Calu3 (cell line): ENCODE measurements at places on chromosomes 2 and 18. TPM values are rescaled to one million over a fixed set of nuclear protein-coding genes. Genes with fewer than 3 reads are reported as not detected.

DNA sequence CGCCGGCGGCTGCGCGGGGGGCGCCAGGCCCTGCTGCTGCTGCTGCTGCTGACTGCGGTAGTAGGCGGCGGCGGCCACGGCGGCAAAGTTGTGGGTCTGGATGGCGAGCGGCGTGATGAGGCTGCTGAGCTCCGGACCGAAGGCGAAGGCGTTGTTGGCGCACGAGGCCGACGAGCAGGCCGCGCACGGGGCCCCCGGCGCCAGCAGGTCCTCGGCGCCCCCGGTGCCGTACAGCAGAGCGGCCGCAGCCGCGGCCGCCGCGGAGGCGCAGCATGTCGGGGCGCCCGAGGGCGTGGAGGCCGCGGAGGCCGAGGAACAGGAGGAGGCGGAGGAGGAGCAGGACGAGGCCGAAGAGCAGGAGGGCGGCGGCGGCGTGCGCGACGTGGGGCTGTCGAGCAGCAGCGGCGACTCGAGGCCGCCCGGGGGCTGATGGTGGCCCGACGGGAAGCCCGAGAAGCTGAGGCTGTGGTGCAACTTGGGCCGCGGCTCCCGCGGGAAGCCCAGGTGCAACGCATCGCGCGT, 1.8 kb downstream of the ZFP36L2 start:
- peak overlapping the region; percentile 84 for H3K27ac ChIP-seq
- H3K4me3 ChIP-seq, result peak overlapping the region; percentile 98
- peaks cover 93% of the 10 kb centered on the region for H3K36me3 ChIP-seq
- no peaks in the 10 kb centered on the region for H3K27me3 ChIP-seq
- peaks cover 42% of the 10 kb centered on the region for H3K4me1 ChIP-seq

SS18 gene
- 86.6 and 89.9 TPM in 2 replicates for total RNA-seq

DNA sequence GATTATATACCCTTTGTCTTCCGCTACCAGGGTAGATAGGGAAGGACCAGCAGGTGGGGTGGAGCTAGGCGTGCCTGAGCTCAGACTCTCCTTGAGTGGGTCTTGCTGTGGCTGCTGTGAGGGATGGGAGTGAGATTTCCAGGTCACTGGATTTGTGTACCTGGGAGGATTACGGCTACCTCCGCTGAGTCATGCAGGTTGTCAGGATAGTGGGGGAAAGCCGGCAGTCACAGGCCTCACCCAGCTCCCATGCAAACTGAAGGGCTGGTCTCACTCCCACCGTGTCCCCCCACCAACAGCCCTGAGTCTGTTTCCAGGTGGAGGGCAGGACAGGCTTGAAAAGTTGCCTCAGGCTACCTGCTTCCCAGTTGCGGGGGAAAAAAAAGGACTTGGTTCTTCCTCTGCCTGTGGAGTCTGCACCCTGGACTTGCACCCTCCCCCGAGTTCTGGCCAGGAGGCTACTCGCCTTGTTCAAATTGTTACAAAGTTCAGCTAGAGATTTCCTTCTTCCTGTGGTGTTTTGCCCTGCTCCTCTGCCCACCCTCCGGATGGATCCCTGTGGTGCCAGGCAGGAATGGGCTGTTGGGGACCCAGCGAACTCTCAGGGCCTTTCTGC, 268.3 kb downstream of the VAPA start:
- peaks cover 9% of the 10 kb centered on the region for H3K4me1 ChIP-seq
- peaks cover 28% of the 10 kb centered on the region for H3K27me3 ChIP-seq
- H3K4me3 ChIP-seq, result no peak overlapping the region
- DNase-seq, result peak; percentile 8

GRCh38 chr2:200609028-200609614, 23.3 kb downstream of the AOX1 start:
- H3K27ac ChIP-seq, result no peak overlapping the region
- H3K36me3 ChIP-seq, result no peaks in the 10 kb centered on the region
- H3K27me3 ChIP-seq, result no peaks in the 10 kb centered on the region
- no peak overlapping the region for H3K4me3 ChIP-seq
- DNase-seq, result no peak

DNA sequence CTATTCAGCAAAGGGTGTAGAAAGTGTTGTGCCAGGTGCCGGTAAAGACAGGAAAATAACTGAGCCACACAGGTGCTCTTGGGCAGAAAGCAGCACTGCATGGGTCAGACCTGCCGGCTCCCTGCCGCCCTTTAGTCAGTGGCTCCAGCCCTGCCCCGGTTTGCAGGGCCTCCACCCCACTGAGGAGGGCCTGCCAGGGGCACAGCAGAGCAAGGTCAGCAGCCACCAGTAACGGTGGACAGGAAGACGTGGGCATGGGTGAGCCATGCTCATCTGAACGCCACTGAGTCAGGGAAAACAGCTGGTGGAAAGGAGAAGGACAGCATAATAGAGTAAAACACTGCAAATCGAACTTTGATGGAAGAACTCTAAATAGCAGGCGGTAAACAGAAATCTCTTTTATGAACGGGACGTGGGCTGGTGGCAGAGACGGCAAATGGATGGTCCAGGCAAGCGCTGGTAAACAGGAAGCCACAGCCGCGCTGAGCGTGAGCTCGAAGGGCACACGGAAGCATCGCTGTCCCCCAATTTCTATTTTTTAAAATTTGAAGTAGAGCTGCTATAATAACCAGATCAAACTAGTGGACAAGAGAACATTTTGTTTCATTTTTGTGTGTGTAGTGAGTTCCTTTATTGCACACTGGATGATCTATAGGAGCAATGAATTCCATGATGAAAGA, 141.8 kb upstream of the ALKAL2 start:
- H3K36me3 ChIP-seq, result no peaks in the 10 kb centered on the region
- no peak for DNase-seq
- H3K4me1 ChIP-seq, result no peaks in the 10 kb centered on the region
- no peak overlapping the region for H3K27ac ChIP-seq
- no peaks in the 10 kb centered on the region for H3K27me3 ChIP-seq

DNA sequence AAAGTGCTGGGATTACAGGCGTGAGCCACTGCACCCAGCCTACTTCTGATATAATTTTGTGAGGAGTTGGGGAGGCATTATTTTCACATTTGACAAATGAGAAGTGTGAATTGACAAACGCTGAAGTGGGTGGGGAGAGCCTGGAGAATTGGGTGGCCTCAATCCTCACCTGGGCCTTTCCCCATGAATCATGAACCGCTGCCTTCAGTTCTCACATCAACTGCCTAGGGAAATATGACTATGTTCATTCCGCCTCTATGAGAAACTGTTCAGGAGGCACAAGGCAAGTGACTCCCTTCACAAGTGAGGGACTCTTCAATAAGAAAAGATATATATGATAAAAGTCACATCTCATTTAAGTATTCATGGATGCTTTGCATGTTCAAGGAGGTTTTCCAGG, 96.6 kb upstream of the RND3 start:
- no peak for DNase-seq
- H3K27me3 ChIP-seq, result no peaks in the 10 kb centered on the region
- no peak overlapping the region for H3K4me3 ChIP-seq
- no peaks in the 10 kb centered on the region for H3K4me1 ChIP-seq
- no peak overlapping the region for H3K27ac ChIP-seq

DNA sequence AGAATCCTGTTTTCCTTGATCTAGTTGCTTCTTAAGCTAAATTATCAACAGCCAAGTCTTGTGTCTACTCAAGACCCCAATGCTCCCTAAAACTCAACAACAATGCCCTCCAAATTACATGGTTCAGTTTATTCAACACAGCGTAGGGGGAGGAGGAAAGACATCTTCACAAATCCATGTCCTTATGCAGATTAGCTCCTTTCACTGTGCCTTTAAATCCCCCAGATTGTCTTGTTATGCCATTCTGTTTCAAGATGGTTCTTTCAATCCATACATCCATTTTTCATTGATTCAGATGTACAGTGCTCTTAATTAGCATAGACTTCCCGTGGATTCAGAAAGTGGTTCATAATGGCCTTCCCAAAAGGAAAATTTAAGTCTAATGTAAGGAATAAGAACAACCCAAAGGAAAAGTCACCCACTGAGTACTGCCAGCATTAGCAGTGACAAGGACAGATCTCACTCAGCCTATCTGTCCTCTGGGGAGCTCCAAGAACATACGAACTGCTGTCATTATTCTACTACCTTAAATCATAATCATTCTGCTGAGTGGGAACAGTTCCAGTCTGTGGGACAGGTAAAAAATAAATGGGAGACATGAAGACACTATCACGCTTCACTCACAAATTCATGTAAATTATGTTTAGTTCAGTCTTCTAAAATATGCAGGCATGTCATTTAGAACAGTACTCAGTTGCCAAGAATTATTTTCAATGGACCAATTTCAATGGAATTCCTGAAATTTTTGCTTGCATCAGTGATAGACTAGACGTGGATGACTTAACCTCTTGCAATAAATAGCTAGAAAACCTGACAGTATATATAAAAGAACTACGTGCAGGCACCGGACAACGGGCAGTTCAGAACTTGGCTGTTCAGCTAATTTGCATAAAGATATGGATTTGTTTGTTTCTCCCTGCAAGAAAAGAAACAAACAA, 58.9 kb upstream of the RNU4ATAC start:
- H3K4me1 ChIP-seq, result peaks cover 18% of the 10 kb centered on the region
- H3K27ac ChIP-seq, result no peak overlapping the region
- H3K36me3 ChIP-seq, result peaks cover 30% of the 10 kb centered on the region
- no peak for DNase-seq
- H3K27me3 ChIP-seq, result no peaks in the 10 kb centered on the region

SERPINB8 gene
- total RNA-seq, result 30.9 and 38.6 TPM in 2 replicates

RAX gene
- not detected in 2 replicates for total RNA-seq

ICA1L gene
- 1.2 and 1.3 TPM in 2 replicates for total RNA-seq

DNA sequence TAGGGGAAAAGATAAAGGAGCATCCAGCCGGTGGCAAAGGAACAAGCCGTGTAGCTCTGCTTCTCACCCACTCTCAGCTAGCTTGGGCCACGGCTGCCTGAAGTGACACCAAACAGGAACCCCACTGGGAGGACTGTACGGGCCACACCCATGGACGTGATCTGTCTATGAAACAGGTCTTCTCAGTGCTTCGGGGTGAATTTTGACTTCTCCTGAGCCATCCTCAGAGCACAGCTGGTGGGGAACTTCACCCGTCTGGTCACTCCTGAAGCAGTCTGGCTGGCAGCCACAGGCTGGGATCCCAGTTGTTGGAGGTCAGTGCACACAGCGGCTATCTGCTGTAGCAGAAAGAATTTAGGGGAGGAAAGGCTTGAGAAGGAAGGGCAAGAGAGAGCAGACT, 223.8 kb downstream of the FAM210A start:
- no peak overlapping the region for H3K4me3 ChIP-seq
- no peak overlapping the region for H3K27ac ChIP-seq

- H3K4me1 ChIP-seq, result peaks cover 6% of the 10 kb centered on the region
- H3K27ac ChIP-seq, result no peak overlapping the region
- no peaks in the 10 kb centered on the region for H3K36me3 ChIP-seq
- no peak for DNase-seq
- H3K27me3 ChIP-seq, result no peaks in the 10 kb centered on the region
- no peak overlapping the region for H3K4me3 ChIP-seq
These were observed 634.0 kb downstream of the LRP1B start for GRCh38 chr2:141496810-141497209.

GRCh38 chr2:238684362-238685326, 163.2 kb upstream of the TWIST2 start:
- peak overlapping the region; percentile 14 for H3K4me3 ChIP-seq
- H3K27me3 ChIP-seq, result peaks cover 2% of the 10 kb centered on the region
- peak overlapping the region; percentile 83 for H3K27ac ChIP-seq
- peak; percentile 72 for DNase-seq
- peaks cover 22% of the 10 kb centered on the region for H3K4me1 ChIP-seq
- no peaks in the 10 kb centered on the region for H3K36me3 ChIP-seq

TUBB8B gene
- total RNA-seq, result 0.32 and 0.35 TPM in 2 replicates

DNA sequence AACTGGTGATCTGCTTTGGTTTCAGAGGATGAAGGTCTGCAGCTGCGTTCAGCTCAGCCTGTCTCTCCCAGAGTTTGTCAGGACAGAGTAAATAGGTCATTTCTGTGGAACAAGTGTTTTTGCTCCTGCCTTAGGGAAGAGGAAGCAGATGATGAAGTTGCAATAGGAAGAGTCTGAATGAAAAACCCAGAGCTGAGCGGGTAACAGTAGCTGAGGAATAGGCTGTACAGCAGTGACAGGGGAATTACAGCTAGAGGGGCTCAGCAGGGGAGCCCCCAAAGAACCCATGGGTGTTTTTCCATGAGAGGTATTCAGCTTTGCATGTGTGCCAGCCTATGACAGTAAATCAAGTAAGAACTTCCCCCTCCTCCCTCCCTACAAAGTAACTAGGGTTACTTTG, 10.3 kb upstream of the CYBRD1 start:
- no peak overlapping the region for H3K4me3 ChIP-seq
- H3K27me3 ChIP-seq, result peaks cover 32% of the 10 kb centered on the region
- H3K27ac ChIP-seq, result no peak overlapping the region
- no peaks in the 10 kb centered on the region for H3K4me1 ChIP-seq

GRCh38 chr2:188956290-188956689, 17.9 kb upstream of the COL3A1 start:
- H3K4me1 ChIP-seq, result no peaks in the 10 kb centered on the region
- no peaks in the 10 kb centered on the region for H3K36me3 ChIP-seq
- no peak overlapping the region for H3K4me3 ChIP-seq
- H3K27me3 ChIP-seq, result no peaks in the 10 kb centered on the region
- no peak overlapping the region for H3K27ac ChIP-seq

GRCh38 chr2:70519453-70519852, 34.2 kb downstream of the TGFA start:
- no peaks in the 10 kb centered on the region for H3K27me3 ChIP-seq
- H3K4me3 ChIP-seq, result no peak overlapping the region
- H3K4me1 ChIP-seq, result peaks cover 45% of the 10 kb centered on the region

GRCh38 chr2:101159526-101159925, 8.3 kb upstream of the TBC1D8 start:
- H3K27me3 ChIP-seq, result no peaks in the 10 kb centered on the region
- peaks cover 16% of the 10 kb centered on the region for H3K4me1 ChIP-seq
- DNase-seq, result no peak
- no peak overlapping the region for H3K27ac ChIP-seq
- H3K36me3 ChIP-seq, result peaks cover 4% of the 10 kb centered on the region

DNA sequence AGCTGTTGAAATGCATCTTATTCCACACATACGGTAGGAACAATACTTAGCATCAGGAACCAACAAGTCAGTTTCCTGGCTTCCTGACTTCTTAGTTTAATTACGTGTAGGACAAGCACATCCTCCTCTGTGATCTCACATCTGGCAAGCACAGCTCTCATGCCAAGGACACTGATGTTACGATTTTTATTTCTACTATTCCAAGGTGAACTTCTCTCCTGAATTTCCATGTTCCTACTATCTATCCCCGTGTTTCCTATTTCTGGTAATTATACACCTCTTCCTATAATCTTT, 374.0 kb downstream of the NCKAP5 start:
- no peak for DNase-seq
- H3K36me3 ChIP-seq, result no peaks in the 10 kb centered on the region
- no peaks in the 10 kb centered on the region for H3K27me3 ChIP-seq

CD28 gene
- 0.07 TPM in 1 of 2 replicates, not detected in the other for total RNA-seq

NT5DC4 gene
- total RNA-seq, result 10.1 and 13.6 TPM in 2 replicates

RGPD3 gene
- not detected in 2 replicates for total RNA-seq

KCNJ13 gene
- not detected in 2 replicates for total RNA-seq

DNA sequence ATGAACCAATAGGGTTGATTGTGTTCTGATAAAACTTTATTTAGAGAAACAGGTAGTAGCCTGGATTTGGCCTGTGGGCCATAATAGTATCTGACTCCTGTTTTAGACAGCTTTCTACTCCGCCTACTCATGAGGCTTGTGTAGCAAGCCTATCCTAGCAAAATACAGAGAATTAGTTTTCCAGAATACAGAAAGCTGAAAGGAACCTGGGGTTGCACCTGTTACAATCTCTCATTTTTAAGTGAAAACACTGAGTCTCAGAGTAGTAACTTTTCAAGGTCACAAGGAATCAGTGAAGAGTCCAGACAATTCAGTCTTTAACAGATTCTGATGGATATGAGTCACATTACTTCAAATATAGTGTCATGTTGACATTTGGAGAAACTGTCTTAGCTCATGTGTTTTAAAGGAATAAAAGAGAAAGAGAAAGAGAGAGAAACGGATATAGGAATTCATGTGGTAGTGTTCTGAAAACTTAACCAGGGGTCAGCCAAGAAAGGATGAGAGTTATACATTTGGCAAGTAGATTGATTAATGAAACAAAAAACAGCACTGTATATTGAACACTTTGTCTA, 17.0 kb downstream of the ARHGAP28 start:
- no peak overlapping the region for H3K27ac ChIP-seq
- H3K4me3 ChIP-seq, result no peak overlapping the region
- H3K27me3 ChIP-seq, result peaks cover 31% of the 10 kb centered on the region
- no peaks in the 10 kb centered on the region for H3K4me1 ChIP-seq
